ENCODE measurements at places on chromosomes 5 and 9. TPM values are rescaled to one million over a fixed set of nuclear protein-coding genes. Genes with fewer than 3 reads are reported as not detected.

- H3K36me3 ChIP-seq = no peaks in the 10 kb centered on the region
- H3K4me1 ChIP-seq = peaks cover 2% of the 10 kb centered on the region
- no peaks in the 10 kb centered on the region for H3K27me3 ChIP-seq
- no peak overlapping the region for H3K27ac ChIP-seq
Measured at GRCh38 chr9:79768194-79768593, 196.4 kb downstream of the TLE4 start.

DNA sequence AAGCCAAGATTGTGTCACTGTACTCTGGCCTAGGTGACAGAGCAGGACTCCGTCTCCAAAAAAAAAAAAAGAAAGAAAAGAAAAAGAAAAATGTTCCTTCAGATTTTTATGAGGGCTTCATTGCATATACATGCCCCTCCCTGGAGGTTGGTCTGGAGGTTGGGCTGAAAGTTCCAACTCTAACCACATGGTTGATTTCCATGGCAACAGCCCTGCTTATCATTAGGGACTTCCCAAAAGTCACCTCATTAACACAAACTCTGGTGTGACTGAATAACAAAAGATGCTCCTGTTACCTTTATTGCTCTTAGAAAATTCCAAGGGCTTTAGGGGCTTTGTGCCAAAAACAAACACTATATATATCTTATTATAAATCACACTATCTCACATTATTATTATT lies 113.8 kb downstream of the TMC1 start:
- no peak overlapping the region for H3K27ac ChIP-seq
- H3K4me1 ChIP-seq = no peaks in the 10 kb centered on the region
- H3K4me3 ChIP-seq = no peak overlapping the region

The RGS14 gene
- 4.0 TPM for total RNA-seq

DNA sequence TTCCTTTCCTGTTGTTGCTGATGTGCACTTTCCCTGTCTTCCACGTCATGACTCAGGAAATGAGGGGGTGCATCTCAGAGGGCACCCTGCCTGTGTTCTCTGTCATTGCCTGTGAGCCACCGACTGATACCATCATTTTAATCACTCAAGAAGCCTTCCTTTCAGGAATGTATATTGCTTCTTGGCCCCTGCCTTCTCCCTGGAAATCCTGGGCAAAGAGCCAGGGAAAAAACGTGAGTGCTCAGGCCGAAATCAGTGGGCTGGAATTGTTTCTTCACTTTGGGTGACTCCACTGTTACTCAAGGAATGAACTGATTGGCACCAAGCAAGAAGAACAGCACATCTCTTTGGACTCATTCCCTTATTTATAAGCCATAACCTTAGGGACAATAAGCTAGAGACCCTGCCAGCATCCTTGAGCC lies 126.1 kb downstream of the SNX18 start:
- H3K27ac ChIP-seq = no peak overlapping the region
- no peaks in the 10 kb centered on the region for H3K27me3 ChIP-seq
- H3K4me3 ChIP-seq = no peak overlapping the region
- H3K4me1 ChIP-seq = no peaks in the 10 kb centered on the region
- no peak for DNase-seq
